ENCODE measurements at places on chromosomes 7 and 10.

DNA sequence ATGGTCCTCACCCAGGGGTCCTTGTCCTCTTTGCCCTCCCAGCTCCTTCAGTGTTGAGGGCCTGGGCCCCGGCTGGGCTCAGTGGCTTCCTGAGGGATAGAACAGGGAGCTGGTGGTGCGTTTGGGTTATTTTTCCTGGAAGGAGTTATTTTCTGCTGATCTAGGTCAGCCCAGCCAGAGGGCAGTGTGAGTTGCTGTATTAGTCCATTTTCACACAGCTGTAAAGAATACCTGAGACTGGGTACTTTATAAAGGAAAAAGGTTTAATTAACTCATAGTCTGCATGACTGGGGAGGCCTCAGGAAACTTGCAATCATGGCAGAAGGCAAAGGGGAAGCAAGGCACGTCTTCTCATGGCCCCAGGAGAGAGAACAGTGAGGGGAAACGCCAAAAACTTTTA lies 122.4 kb upstream of the PCBD1 start:
- no peak for DNase-seq

DNA sequence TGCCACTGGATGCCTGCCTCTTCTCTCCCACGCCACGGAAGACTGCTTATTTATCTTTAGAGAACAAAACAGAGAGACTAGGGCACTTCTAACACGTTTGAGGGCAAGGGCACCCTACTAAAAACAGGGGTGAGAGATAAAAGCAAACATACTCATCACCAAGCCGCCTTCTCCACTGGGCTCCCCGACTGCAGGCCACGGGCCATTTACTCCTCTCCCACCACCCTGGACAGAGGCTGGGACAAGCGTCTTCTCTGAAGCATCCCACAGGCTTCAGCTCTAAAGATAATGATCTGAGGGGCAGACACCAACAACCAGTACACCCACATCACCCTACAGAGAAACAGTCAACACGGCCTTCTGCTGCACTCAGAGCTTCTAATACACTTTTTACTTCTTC lies 78.7 kb downstream of the CYTH3 start:
- no peak for DNase-seq

DNA sequence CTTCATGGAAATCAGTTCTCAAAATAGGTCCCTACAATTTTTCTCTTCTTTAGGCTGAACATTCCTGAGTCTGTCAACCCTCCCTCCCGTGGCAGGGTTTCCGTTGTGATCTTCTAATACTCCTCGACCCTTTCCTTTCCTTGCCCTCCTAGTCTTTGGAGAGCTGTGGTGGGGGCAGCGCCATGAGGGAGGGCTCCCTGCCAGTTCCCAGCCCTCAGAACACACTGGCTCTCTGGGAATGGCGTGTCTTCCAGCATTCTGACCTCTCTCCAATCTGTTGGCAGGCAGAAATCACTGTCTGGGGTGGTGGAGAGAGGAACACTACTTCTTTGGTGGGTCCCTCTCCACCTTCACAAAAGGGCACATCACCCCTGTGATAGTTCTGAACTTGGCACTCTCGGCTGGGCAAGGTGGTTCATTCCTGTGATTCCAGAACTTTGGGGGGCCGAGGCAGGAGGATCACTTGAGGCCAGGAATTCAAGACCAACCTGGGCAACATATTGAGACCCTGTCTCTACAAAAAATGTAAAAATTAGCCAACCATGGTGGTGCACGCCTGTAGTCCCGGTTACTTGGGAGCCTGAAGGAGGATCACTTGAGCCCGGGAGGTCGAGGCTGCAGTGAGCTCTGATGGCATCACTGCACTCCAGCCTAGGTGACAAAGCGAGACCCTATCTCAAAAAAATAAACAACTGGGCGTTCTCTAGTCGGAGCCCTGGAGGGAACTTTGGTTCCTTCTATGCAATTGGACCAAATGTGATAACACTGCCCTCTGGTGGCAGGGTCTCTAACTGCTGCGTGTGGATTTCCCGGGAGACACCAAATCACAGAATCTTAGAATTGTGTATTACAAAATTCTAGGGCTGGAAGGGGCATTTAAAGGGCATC lies 13.1 kb upstream of the ARPC1A start:
- DNase-seq: no peak

GRCh38 chr7:90816511-90817142 lies 220.5 kb downstream of the CDK14 start:
- no peak for DNase-seq

DNA sequence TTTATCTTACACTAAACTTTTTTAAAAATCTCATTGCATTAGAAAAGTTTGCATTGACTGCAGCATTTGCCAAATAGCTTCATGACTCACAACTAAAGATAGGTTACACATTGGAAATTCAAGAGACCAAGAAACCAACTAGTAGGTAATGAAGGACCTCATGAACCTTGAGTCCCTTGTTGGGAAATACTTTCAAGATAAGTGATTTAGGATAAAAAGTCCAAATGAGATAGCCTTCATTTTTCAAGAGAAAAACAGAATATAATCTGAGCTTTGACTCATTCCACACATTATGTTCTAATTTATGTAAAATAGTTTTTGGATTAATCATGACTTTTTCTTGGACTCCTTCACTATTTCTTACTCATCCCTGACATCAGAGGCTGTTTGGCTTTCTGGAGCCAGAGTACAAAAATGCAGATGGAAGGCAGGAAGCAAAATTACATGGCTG lies 13.1 kb upstream of the LIPF start:
- no peak for DNase-seq

DNA sequence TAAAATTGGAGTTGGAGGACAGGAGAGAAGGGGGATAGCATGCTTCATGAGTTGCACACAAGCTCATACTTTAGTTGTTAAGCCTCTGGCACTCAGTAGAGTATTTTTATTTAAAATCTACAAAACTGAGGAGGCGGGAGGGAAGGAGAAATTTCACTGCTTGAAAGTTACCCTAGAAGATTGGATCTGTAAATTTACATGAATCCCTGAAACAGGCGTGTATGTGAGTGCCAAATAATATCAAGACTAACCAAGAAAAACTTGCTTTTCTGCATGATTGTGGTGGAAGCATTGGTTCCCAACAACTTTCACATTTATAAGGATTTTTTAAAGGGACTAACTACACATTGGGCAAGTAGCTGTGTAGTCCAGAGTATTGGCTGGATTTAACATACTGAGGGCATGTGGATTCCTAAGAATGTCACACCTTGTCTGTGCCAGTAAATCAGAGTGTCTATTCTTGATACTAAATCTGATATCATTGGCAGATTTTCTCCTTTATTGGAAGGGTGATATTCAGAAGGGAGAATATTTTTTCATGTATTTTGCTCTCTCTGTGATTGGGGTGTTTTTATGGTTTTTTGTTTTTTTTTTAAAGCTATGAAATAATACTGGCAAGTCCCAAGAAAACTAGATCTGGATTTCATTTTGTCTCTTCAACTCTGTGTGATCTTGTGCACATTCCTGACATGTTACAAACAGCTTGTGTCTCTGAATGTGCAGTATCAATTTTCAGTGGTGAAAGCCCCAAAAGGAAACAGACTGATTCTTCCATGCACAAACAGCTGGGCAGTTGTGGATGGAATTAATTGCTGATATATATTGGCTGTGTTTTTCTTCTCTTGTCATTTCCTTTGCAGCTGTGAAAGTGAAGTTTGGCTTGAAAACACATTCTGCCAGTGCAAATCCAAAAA lies 67.2 kb downstream of the ADD3 start:
- DNase-seq: no peak

GRCh38 chr10:49746626-49747302 lies 15.4 kb downstream of the OGDHL start:
- DNase-seq: no peak

GRCh38 chr7:55545496-55545895 lies 26.8 kb downstream of the VOPP1 start:
- no peak for DNase-seq

DNA sequence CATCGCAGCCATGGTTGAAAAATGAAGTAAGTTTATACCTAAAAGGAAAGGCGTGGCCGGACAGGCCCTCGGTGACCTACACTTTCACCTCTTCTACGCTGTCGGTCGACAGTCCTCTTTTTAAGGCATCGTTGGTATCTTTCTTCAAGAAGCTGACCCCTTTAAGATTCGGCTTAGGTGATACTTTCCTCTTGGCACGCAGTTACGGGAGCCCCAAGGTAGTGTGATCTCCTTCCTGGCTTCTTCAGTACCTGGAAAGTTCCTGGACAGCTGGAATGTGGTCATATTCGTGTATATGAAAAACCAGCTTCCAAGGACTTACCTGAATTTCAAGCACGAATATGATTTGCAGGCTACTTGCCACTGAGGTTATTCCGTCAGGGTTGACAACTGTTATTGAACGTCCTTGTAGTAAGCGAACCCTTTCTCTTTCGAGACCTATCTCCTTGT lies 885 bp upstream of the SYPL1 start:
- DNase-seq: no peak

Data from DMS153 (cell line).